Stimulated activated CD4-positive, alpha-beta T cell treated with anti-CD3 and anti-CD28 coated beads, TNF-alpha, amount 100 ng/mL, for 4 hours (primary cell): ENCODE measurements at places on chromosomes 3 and 15.

GRCh38 chr3:24457719-24458118, 36.9 kb downstream of the THRB start:
- DNase-seq = no peak

DNA sequence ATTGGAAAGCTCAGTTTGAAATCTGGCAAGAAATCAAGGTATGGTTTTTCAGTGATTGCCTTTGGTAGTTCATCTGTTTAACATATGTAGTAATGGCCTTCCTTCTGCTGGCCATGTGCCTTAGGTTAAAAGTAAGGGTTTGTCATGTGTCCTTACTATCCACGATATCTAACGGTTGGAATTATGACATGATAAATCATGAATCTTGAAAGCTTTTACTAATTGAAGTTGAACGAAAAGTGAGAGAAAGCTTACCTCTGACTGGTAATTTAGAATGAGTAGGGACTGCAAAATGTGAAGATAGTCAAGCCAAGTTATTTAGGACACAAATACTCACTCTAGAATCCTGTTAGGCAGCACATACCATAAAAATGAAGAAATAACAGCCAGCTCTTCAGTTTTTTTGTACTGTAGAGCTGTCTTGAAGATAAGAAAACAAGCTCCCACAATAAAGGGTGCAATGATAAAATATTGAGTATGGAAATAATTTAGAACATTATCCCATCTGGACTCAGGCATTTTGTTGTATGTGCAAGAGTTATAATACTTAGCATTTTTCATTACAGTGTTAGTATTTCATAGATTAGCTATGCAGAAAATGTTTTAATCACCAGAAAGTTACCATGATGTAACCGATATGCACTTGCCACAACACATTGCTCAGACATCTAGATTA, 303.4 kb downstream of the ZNF385D start:
- DNase-seq = no peak

DNA sequence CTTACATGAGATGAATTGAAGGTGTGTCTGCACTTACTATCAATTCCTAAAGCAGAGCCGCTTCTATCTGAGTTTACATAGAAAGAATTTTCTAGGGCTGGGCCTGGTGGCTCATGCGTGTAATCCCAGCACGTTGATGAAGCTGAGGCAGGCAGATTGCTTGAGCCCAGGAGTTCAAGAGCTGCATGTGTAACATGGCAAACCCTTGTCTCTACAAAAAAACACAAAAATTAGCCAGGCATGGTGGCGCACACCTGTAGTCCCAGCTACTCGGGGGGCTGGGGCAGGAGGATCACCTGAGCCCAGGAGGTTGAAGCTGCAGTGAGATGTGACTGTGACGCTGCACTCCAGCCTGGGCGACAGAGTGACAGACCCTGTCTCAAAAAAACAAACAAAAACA, 18.1 kb upstream of the ATP13A3 start:
- no peak for DNase-seq

DNA sequence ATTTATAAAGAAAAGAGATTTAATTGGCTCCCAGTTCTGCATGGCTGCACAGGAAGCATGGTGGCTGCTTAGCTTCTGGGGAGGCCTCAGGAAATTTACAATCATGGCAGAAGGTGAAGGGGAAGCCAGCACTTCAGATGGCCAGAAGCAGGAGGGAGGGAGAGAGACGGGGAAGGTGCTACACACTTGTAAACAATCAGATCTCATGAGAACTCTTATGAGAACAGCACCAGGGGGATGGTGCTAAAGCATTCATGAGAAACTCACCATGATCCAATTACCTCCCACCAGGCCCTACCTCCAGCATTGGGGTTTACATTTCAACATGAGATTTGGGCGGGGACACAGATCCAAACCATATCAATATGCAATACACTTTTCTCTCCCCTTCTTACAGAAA, 73.7 kb downstream of the ECT2 start:
- no peak for DNase-seq

DNA sequence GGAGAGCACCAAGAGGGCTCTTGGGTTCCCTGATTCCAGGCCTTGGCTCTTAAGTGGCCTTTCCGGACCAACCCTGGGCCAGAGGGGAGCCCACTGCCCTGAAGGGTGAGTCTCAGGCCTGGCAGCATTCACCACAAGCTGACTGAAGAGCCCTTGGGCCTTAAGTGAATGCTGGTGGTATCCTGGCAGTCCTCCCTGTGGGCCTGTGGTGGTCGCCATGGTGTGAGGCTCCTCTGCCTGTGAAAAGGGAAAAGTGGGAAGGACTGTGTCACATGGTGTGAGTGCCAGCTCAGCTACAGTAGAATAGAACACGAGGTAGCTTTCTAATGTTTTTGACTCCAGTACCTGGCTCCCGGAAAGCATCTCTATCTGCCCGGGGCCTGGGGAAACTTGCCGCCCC, 15.3 kb downstream of the CHDH start:
- no peak for DNase-seq

DNA sequence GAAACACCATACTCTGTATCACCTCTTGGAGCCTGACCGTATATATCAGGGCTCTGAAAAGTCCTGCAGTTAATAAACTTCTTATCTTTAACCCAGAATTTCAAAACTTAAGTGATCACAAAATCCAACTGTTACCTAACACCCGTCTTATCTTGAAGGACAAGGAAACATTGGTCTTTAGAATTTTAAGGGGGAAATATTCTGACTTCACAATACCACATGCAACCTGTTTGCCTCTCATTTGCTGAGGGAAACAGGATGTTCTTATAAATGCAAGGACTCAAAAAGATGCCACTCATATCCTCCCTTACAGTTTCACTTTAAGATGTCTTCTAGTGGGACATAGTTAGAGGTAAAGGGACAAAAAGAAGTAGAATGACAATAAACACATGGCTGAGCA, 67.9 kb downstream of the CRTC3 start:
- no peak for DNase-seq

DNA sequence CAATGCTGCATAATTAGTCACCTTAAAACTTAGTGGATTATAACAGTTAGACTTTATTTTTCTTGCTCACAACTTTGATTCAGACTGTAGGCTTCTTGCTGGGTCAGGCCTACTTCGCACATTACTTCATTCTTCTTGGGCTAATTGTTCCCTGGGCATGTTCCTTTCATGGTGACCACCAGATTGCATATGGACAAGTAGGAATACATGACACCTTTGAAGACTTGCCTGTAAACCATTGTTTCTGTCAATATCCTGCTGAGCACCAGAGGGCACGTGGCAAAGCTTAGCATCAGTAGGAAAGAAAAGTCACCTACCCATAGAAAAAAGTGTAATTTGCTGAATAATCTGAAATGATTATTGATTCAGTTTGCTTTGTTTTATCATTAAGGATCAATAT, 54.3 kb upstream of the ROBO1 start:
- DNase-seq = no peak

DNA sequence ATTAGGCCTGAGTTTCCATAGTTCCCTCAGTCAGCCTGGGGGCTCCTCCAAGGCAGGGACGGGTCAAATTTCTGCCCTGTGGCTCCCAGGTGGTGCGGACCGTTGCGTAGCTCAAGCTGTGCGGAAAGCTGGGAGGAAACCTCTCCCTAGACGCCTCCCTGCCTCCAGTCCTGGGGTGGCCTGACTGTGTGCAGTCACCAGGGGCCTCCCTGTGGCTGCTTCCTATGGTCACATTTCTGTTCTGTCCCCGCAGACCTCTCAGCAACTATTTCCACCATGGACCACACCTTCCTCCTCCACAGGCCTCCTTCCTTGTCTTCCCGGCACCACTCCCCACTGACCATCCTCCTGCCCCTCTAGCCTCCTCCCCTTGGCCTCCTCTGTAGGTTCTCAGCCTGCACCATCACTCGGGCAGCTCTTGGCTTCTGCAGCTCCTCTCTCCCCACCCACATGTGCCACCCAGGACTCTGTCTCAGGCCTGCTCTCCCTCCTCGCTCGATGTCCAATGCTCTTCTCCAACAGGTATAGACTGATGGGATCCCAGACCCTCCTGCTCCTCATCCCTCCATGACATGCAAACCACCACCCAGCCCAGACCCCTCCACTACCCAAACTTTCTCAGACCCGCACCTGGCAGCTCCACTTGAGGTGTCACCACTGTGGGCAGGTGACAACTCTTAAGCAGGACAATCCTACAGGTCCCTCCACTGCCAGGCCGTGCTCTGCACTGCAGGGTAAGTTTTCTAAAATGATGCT, 26.9 kb upstream of the SEC13 start:
- no peak for DNase-seq

- no peak for DNase-seq
These were observed 76.7 kb upstream of the STRIT1 start for GRCh38 chr3:155370198-155370597.

DNA sequence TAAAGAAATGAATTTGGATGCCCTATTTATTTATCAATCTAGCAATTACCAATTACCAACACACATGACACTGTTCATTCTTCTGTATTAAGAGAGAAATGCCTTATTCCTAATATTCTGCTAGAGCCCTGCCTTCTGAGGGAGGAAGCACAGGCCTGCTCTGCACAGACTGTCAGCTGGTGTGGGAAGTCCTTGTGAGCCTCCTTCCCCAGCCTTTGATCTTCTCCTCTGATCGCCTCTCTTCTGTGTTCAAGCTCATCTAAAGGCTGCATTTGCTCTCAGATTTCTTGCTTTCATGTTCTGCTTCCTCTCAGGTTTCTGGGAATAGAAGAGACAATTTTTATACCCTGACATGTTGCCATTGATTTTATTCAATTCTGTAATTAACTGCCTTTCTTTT, 290.6 kb upstream of the UMPS start:
- no peak for DNase-seq

- DNase-seq = no peak
These were observed 422.6 kb downstream of the FOXP1 start for GRCh38 chr3:71160785-71161546.

DNA sequence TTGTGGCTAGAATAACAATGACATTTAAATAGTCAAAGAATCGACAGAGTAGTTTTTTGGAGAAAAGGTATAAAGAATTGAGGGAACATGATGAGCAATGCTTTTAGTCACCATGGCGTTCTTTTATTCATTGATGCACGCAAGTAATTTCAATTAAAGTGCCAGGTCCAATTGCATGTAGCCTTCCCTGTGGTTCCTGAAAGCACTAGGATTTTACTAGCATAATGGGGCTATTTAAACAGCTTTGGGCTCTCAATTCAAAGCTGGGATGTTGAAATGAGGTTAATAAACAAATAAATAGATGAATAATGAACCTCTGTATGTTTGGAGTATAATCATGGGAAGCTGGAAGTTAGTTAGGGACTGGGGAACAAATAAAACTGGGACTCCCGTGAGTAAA, 121.2 kb upstream of the GAP43 start:
- no peak for DNase-seq

DNA sequence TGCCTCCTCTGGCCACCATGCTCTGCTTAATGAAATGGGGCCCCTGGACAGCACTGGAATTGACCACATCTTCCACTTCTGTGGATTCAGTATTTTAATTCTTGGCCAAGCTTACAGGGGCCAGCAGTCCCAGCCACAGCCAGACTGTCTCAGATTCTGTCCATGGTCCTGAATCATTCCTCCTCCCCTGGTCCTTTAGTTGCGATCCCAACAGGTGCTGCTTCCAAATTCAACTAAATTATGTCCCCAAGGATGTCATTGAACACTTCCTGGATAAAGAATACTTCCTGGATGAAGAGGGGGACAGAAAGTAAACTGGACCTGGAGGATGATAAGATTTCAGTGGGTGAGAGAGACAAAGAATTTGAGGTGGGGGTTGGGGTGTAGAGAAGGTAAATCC, 111.1 kb upstream of the FOXB1 start:
- DNase-seq = no peak

GRCh38 chr3:121995161-121996137, 26.6 kb downstream of the ILDR1 start:
- no peak for DNase-seq

DNA sequence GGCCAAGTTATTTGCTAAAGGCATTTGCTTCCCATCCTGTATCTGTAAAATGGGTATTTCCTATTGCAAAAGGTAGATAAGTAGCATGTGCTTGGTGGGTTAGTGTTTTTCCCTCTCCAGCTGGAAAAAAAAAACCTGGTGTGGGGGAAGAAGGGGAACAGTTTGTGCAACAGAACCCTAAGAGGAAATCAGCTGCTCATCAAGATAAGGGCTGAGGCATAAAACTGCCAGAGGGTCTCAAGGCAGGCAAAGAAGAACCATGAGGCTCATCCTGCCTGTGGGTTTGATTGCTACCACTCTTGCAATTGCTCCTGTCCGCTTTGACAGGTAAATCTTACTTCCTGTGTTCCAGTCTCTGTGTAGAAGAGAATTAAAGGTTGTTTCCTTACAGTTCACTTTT, at the start of gene CPA3:
TSS of gene CPA3 (plus strand) at position 248 of the 400 bp plus-strand sequence. CDS start at position 260, 12 bp downstream.
- no peak for DNase-seq

- DNase-seq = no peak
These were observed at the start of gene CATSPER2 for GRCh38 chr15:43648649-43649429. Gene CATSPER2 (minus strand): TSS chr15:43648844. CDS start chr15:43648061, 783 bp downstream.

DNA sequence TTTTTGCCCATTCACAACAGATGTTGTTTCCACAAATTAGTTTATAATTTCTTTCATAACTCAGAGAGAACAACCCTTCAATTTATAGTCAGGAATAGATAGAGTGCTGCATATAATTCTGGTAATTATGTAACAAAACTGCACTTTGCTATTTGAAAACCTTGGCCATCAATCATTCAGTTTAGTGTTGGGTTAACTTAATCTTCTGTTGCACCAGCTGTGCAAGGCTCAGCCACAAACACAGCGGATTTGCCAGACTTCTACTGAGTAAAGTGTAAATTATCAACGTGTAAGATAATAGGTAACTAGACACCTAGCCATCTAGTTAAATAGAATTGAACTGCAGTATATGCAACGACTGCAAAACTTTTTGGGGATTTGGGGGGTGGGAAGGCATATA, 1064.3 kb upstream of the EPHA6 start:
- DNase-seq = no peak
